ENCODE measurements at places on chromosomes 5 and 9.

DNA sequence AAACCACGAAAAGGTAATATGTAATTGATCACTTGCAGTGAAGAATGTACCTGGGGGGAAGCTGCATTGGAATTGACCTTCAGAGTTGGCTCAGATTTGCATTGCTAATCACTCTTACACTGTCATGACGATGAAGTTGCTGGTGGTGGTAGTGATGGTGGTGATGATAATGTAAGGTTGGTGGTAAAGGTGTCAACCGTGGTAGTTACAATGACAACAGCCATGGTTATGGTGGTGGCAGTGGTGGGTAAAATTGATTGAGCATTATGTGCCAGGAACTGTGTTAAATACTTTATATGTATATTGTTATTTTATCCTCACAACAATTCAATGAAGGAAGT is 282.4 kb downstream of the NR3C1 start:
- no peak for DNase-seq

GRCh38 chr5:32584646-32585045 is 711 bp upstream of the SUB1 start:
- DNase-seq, result no peak

GRCh38 chr5:168645195-168645594 is 66.0 kb upstream of the PANK3 start:
- DNase-seq, result no peak

DNA sequence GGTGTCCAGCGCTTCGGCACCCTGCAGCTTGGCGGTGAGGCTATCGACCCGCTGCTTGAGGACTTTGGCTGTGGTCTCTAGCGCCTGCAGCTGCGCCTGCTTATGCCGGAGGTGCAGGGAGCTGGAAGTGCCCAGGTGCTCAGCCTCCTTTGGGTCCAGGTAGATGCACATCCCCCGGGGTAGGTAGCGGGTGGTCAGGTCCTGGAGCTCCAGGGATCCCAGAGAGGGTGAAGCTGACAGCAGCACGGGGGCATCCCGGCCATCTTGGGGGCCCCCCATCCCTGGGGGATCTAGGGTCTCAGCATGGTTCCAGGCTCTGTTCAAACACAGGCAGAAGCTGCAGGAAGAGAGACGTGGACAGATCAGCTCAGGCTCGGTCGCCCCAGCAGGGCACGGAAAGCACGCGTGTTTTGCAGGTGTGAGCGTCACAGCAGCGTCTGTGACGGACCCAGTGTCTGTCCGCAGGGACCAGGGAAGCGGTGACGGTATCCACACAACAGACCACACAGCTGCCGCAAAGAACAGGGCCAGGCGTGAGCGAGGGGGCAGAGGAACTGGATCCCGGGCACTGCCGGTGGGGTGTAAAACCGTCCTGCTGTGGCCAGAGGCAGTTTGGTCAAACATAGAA is 17.4 kb downstream of the CCDC187 start:
- DNase-seq, result no peak

DNA sequence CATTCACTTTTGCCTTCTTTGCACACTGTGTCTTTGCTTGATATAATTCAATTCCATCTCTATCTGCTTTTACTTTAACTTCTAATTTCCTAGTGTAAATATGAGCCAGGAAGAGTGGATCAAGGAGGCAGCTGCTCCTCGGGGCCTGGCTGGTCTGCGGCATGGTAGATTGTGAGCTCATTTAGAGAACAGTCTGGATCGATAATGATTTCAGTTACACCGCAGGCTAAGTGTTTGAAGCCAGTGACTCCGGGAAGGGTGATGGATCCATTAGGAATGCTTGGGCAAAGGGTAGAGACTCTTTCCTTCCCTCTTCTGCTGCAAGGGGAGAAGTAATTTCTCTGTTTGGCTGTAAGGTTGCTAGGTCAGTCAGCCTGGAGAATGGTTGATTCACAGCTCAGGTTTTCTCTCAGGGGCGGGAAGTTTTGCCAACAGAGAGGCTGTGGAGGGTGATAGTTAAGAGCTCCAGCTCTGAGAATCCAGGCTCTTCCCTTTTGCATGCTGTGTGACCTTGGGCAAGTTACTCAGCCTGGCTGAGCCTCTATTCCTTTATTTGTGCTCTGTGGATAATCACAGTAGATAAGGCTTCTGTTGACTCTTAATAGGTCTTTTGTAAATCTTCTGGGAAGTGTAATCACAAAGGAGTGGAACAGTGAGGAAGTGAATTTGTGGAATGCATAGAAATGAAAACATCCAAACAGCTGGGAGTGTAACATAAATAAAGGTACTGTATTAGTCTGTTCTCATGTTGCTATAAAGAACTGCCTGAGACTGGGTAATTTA is 99.1 kb downstream of the PTTG1 start:
- no peak for DNase-seq

Data from skeletal muscle cell (primary cell).